Daoy (cell line): ENCODE measurements at places on chromosomes 13 and 19. TPM values are rescaled to one million over a fixed set of nuclear protein-coding genes. Genes with fewer than 3 reads are reported as not detected.

The ZNF850 gene
- total RNA-seq: 8.7 and 11.4 TPM in 2 replicates

The CEACAM1 gene
- total RNA-seq: 0.17 TPM in 1 of 2 replicates, not detected in the other

The RXFP2 gene
- total RNA-seq: not detected in 2 replicates

The OVOL3 gene
- total RNA-seq: not detected in 2 replicates

The PRTN3 gene
- total RNA-seq: not detected in 2 replicates

The CGB5 gene
- 22.0 and 35.7 TPM in 2 replicates for total RNA-seq

The FGF22 gene
- total RNA-seq: not detected in 2 replicates

The FREM2 gene
- under 0.01 TPM in 1 of 2 replicates, not detected in the other for total RNA-seq
